ENCODE measurements at places on chromosomes 3 and 15. TPM values are rescaled to one million over a fixed set of nuclear protein-coding genes. Genes with fewer than 3 reads are reported as not detected.

The CLRN1 gene
- not detected for polyA plus RNA-seq

The STAB1 gene
- 231 TPM for polyA plus RNA-seq

The NR1I2 gene
- polyA plus RNA-seq: 0.15 TPM

- DNase-seq: no peak
Measured at GRCh38 chr3:194450341-194450740, 36.5 kb downstream of the ATP13A3 start.

- DNase-seq: no peak
Measured at GRCh38 chr3:97102641-97103040, 288.2 kb downstream of the EPHA6 start.

GRCh38 chr15:49229922-49230321, 59.9 kb downstream of the GALK2 start:
- no peak for DNase-seq

DNA sequence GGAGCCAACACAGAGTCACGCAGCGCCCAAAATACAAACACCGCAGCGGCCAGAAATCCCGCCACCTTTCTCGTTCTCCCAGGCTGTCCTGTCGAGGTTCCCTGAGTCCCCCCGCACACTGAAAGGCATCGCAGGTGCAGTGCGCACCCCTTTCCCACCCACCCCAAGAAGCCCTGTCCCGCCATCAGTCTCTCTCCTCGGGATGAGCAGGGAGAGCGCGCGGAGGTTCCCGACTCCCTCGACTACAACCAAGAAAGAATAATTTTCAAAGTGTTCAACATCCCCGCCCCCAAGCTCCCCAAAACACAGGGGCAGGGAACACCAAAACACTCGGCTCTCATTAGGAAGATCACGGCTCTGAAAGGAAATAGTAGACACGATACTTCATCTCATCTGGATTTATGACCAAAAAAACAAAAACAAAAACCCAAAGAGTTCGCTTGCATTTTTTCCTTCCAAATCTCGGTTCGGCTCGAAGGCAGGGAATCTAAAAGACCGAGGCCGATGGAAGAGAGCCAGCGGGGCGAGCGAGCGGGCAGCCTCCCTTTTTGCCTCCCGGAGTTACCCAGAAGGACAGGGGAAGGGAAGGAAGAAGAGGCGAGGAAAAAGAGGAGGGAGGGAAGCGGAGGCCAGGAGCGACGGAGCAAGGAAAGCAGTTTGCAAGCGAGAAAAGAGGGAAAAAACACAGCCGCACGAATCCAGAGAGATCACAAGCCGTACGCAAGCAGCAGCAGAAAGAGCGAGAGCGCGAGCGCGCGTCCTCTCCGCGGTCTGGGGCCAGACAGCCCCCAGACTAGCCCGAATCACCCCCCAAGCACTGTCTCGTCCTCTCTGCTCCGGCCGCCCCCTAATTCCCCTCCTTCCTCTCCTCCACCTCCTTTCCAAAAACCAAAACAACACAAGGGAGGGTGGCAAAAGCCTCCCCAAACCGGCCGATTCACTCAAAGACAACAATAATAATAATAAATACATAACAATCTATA, 808 bp downstream of the BCL6 start:
- DNase-seq: peak; percentile 55

DNA sequence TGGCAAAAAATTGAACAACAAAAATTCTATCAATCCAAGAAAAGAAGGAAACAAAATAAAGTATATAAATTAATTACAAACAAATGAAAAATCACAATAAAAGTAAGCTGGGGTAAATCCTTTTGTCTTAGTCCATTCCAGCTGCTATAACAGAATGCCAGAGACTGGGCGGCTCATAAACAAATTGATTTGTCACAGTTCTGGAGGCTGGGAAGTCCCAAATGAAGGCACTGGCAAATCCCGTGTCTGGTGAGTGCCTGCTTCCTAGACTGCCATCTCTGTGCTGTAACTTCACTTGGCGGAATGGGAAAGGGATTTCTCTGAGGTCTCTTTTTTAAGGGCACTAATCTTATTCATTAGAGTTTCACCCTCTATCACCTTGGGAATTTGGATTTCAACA, 53.6 kb upstream of the RPL35A start:
- no peak for DNase-seq

- no peak for DNase-seq
Measured at GRCh38 chr3:8529181-8529637, 27.6 kb downstream of the LMCD1 start.

GRCh38 chr3:122025296-122025695, 3.2 kb upstream of the ILDR1 start:
- DNase-seq: no peak

GRCh38 chr3:169694117-169694516, 30.6 kb upstream of the MECOM start:
- DNase-seq: no peak

- DNase-seq: no peak
Measured at GRCh38 chr3:41956574-41956973, 5.3 kb downstream of the ULK4 start.

GRCh38 chr15:54187325-54187724, 209.1 kb downstream of the UNC13C start:
- no peak for DNase-seq

GRCh38 chr3:189286188-189286587, 114.4 kb downstream of the TPRG1 start:
- DNase-seq: no peak

DNA sequence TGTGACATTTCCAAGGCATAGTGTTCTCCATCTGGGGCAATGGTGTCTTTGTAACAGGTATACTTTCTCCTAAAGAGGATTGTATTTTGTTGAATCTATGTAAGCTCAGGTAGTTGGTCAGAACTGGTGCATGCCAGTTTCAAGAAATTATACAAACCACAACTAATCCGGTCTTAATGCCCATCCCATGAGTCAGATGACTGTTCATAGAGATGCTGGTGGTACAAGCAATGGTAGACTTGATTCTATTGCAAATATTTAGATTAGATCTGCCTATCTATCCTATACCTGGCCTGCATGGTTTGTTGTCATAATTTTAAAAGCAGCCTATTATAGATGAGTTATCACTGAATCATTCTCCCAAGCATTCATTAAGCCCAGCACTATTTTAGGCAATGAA, 43.5 kb downstream of the ATP13A5 start:
- no peak for DNase-seq
